Activated CD8-positive, alpha-beta T cell treated with anti-CD3 and anti-CD28 coated beads, Interleukin-2, amount 10 ng/mL, durations not matched to agents 7 days and 5 days (primary cell): ENCODE measurements at places on chromosomes 12 and 14.

GRCh38 chr12:131570596-131570995 is 140.3 kb upstream of the SFSWAP start:
- no peak for DNase-seq

- no peak for DNase-seq
Observed at GRCh38 chr12:113361574-113362370, 3.4 kb downstream of the PLBD2 start.

- DNase-seq: no peak
Observed at GRCh38 chr14:57254884-57255283, 13.8 kb downstream of the EXOC5 start.

- DNase-seq: no peak
Observed at GRCh38 chr12:62801796-62802195, 133.2 kb downstream of the PPM1H start.

- no peak for DNase-seq
Observed at GRCh38 chr12:63814146-63814772, 30.2 kb upstream of the SRGAP1 start.
